ENCODE measurements at places on chromosomes 3 and 15.

- no peak for DNase-seq
Measured at GRCh38 chr15:65101891-65102708, 12.9 kb downstream of the UBAP1L start.

DNA sequence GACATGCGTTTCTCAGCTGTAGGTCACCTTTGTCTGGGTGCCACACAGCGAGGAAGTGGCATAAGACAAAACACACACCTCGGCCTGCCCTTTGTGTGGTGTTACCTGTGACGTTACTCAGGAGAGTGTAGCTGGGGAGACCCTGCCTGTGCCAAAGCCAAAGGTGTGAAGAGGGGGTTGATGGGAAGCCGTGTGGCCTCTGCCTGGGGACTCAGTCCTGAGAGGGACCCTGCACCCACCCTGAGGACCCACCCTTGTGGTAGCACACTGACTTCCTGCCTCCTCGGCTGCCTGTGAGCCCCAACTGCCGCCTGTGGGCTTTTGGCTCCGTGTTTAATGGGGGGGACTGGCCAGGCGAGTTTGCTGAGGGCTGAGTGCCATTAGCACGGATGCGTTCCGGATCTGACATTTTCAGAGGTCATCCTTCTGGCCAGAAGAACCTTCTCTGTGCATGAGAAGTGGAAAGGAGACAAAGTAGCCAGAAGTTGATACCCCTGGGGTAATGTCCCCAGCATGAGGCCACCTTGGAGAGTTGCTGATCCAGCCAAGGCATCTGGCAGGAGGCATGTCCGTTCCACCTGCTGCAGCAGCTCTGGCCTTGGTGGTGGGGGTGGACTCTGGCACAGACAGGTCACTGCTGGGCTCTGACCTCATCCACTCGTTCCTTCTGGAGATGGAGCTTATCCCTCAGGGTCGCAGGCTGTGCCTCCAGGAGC lies 51.8 kb upstream of the FURIN start:
- DNase-seq, result no peak

- DNase-seq, result no peak
Measured at GRCh38 chr15:77516786-77517185, 96.1 kb downstream of the HMG20A start.

- no peak for DNase-seq
Measured at GRCh38 chr3:142056656-142057330, 92.6 kb downstream of the TFDP2 start.

DNA sequence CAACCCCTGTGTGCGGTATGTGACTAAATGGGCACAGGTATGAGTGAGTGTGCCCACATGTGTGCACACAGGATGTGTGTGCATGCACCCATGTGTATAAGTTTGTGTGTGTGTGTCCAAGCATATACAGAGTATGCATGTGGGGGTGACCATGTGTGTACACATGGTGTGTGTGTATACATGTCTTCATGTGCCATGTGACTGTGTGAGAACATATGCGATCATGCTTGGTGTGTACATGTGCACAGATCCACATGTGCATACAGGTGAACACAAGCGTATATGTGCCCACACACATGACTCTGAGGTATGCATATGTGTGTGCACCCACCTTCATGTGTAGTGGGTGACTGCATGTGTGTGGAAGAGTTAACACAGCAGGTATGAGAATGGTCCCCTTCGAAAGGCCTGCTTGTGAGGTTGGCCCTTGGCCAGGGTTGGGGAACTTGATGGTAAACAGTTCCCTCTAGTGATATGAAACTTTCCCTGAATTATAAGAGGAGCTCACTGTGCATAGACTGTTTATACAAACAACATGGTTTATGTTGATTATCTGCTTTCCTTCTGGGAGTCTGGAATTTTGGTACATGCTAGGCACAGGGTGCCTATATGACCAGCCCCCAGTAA lies 10.3 kb downstream of the PFKFB4 start:
- DNase-seq, result no peak

Data from stimulated activated CD8-positive, alpha-beta memory T cell treated with anti-CD3 and anti-CD28 coated beads, Interleukin-15, amount 100 ng/mL, for 1 hour (primary cell).